ENCODE measurements at places on chromosomes 7 and 10.

DNA sequence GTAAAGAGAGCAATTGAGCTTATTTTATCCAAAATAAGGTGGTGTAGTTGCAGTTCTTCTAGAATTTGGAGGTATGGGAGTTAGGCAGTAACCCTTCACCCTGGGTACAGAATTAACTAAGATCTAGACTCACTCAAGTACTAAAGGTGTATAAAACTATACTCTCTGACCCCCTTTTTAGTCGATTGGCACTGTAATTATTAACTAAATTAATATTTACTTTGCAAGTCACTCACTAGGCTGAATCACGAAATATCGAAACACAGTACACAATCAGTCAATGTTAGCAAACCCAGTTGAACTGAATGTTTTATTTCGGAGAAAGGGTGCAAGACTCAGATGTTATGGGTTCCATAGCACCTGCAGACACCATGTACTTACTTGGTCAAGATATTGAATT lies 14.6 kb upstream of the CYP2C19 start:
- no peak for DNase-seq

DNA sequence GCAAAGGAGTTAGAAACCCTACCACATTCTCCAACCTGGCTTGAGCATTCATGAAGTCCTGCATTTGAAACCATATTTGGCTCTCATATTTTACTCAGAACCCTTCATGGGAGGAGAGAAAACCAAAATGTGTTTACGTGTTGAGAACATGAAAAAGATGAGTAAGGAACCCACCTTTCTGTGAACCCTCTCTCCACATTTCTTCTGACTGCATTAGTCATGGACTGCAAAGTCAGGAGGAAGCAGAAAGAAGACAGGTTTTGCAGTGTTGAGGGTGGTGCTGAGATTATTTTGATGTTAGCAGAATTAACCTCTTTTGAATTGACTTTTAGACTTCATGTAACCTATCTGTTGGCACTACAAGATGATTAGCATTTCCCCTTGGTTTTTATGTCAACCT lies 4.9 kb downstream of the IFIT1B start:
- DNase-seq, result no peak

GRCh38 chr7:152132812-152133211 lies 107.3 kb downstream of the GALNT11 start:
- DNase-seq, result no peak

- no peak for DNase-seq
Measured at GRCh38 chr7:95316588-95316987, 7.7 kb downstream of the PON1 start.

- DNase-seq, result no peak
Measured at GRCh38 chr7:1015196-1016121, 28.9 kb upstream of the GPR146 start.

- DNase-seq, result no peak
Measured at GRCh38 chr10:49649936-49650723, 29.3 kb upstream of the C10orf53 start.

DNA sequence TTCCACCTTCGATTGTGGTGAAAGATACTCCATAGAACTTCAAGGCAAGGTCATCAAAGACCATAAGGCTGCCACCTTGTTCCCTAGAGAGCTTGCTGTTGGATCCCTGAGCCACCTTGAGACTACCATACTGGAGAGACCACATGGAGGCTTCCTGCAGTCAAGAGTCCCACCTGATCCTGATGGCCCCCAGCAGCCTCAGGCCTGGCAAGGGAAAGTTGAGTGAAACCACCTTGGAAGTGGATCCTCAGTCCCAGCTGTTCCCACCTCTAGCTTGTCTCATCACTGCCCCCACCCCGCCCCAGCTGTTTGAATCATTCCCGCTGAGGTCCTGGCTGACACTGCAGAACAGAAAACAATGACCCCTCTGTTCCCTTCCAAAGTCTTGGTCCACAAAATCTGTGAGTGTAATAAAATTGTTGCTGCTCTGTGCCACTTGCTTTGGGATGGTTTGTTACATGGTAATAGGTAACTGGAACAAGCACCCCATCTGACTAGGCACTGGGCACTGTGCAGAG lies 32.0 kb downstream of the PRLHR start:
- no peak for DNase-seq

DNA sequence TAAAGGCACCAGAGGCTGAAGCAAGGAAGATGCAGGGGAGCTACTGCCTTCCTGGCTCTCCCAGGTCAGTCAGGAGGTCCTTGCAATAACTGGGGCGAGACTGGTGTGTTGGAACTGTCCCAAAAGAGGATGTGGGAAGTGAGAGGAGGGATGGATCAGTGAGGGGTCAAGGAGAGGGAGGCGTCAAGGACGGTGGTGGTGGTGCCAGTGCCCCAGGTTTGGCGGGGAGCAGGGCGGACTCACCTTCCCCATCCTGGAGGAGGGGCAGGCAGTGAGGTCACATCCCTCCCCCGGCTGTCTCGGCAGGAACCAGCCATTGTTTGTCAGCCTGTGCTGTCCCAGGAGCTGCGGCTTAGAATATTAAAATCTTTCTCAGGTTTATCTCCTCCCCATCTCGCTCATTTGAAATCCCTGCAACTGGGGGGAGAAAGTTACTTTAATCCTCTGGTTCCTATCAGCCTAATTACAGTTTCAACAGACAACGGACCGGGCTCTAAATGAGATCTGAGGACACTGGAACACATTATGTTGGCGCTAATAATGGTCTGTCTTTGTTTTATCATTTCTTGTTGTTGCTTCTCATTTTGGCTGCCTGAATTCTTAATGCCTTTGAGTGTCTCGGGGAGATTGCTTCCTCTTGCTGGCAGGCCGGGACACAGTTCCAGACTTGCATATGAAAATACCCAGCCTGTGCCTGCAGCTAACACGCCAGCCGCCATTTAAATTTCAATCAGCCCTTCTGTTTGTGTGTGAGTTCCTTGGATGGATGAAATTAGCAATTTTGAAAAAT lies 387.5 kb downstream of the RPS24 start:
- no peak for DNase-seq

GRCh38 chr7:81469869-81470723 lies 299.8 kb downstream of the HGF start:
- DNase-seq, result peak; percentile 67

GRCh38 chr7:134425777-134426176 lies 33.1 kb downstream of the AKR1B1 start:
- DNase-seq, result no peak

GRCh38 chr10:111360260-111360925 lies 283.6 kb downstream of the ADRA2A start:
- peak; percentile 71 for DNase-seq

- no peak for DNase-seq
Measured at GRCh38 chr10:95693071-95693667, 558 bp downstream of the TCTN3 start.

- DNase-seq, result no peak
Measured at GRCh38 chr7:149875396-149875795, 1.6 kb downstream of the ATP6V0E2 start.

GRCh38 chr7:94738071-94738470 lies 82.1 kb upstream of the SGCE start:
- no peak for DNase-seq

GRCh38 chr7:81170291-81170690 lies 251.4 kb upstream of the SEMA3C start:
- DNase-seq, result no peak

- no peak for DNase-seq
Measured at GRCh38 chr7:104045183-104045582, 55.7 kb upstream of the RELN start.

- DNase-seq, result no peak
Measured at GRCh38 chr7:132390705-132391104, 185.6 kb downstream of the PLXNA4 start.

- no peak for DNase-seq
Measured at GRCh38 chr7:12369072-12369471, 34.6 kb downstream of the VWDE start.

DNA sequence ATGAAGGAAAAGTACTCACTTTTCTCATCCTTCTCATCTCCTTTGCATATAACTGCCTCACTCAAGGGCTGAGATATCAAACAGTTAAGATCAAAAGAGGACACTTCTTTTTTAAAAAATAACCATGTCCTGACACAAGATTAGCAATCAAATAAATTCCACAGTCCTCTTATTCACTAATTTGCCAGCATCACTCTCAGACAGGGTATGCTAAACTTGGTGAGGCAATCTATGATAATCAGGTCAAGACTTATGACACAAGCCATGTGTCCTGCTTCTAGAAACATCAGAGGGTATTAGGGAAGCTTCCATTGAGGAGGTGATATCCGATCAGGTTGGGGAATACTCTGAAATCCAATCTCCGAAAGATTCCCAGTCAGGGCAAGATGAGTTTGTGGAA lies 10.4 kb downstream of the PANK1 start:
- DNase-seq, result no peak

GRCh38 chr7:115008465-115009114 lies 86.7 kb downstream of the MDFIC start:
- no peak for DNase-seq

- DNase-seq, result no peak
Measured at GRCh38 chr7:96059075-96059474, 262.8 kb downstream of the SLC25A13 start.

- no peak for DNase-seq
Measured at GRCh38 chr10:68957654-68958053, 1.7 kb downstream of the DDX21 start.

- no peak for DNase-seq
Measured at GRCh38 chr10:47403446-47404318, 19.6 kb upstream of the ZNF488 start.

DNA sequence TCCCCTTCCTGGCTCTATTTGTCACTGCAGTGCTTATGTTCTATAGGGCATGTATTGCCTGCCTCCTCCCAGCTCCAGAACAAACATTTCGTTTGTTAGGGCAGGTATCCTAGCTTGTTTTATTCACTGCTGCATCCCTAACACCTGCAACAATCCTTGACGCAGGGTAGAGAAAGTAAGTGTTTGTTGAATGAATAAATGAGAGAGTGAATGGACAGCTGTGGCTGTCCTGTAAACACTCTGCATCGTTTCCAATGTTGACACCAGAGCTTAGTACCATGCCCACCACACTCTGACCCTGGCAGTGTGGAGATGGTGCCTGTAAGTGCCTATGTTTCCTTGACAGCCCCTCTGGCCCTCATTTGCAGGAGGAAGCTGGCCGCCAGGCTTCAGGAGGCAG lies 21.0 kb downstream of the MYH16 start:
- no peak for DNase-seq

Measured in iPS DF 19.7 (cell line).